ENCODE measurements at places on chromosomes 13 and 19. TPM values are rescaled to one million over a fixed set of nuclear protein-coding genes. Genes with fewer than 3 reads are reported as not detected.

Gene LMTK3
- 0.68 TPM for total RNA-seq

Gene TMEM59L
- 16.7 TPM for total RNA-seq

- peak overlapping the region; percentile 54 for H3K4me3 ChIP-seq
- no peaks in the 10 kb centered on the region for H3K27me3 ChIP-seq
- peaks cover 38% of the 10 kb centered on the region for H3K4me1 ChIP-seq
- no peak for DNase-seq
These were observed 1.1 kb downstream of the RPL21 start for GRCh38 chr13:27252467-27252866.

DNA sequence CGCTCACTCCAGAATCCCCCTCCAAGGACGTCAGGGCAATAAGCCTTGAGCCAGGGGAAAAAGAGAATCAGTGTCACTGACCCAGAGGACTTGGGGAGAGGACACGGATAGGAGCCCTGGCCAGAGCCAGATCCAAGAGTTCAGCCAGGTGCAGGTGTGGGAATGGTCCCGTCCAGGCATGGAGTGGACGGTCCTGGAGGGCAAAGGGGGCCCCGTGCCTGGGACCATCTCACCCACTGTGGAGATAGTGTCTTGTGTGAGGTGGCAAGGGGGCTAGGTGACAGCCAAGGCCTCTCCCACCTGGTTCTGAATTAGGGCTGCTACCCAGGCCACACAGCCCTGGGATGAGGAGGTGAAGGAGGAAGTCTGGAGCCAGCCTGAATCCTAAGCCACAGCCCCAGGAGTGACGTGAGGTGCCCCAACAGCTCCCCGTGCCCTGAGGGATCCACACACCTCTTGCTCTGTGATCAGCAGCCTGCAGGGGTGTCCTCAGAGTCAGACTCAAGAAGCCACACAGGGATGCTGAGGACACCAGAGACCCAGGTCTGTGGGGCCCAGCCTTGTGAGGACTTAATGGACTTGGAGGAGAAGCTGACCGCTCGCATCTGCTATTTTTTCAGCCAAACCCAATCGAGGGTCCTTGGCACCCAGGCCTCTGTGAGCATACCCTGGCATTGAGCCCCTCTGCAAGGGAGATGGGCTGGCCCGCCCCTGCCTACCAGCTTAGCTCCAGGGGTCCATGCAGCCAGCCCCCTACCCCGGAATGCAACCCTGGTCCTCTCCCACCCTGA lies 16.4 kb upstream of the ZNF14 start:
- no peaks in the 10 kb centered on the region for H3K36me3 ChIP-seq
- no peaks in the 10 kb centered on the region for H3K27me3 ChIP-seq
- H3K4me3 ChIP-seq = no peak overlapping the region
- no peak for DNase-seq

DNA sequence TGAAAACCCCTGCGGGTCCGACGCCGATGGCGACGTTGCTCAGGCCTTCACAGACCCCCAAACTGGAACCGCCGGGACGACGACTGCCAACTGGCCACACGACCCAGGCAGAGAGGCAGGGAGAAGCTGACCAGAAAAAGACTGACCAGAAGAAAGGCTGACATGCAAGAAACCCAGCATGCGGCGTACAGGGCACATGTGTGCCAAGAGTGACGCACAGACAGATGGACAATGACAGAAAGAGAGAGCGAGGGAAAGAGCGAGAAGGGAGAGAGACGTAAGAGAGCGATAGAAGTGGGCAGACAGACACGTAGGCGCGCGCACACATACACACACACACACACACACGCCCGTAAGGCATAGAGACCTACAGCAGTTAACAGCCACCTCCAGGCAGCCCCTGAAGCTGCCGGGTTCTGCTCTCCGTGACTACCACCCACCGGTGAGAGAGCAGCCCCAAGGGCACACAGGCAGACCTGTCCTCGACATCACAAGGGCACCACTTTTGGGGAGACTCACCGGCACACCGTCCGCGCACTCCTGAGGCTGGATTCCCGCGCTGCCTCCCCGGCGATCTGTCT lies 67.2 kb upstream of the ZNF527 start:
- H3K27me3 ChIP-seq = no peaks in the 10 kb centered on the region
- H3K4me3 ChIP-seq = peak overlapping the region; percentile 11
- no peak for DNase-seq
- no peak overlapping the region for H3K27ac ChIP-seq
- no peaks in the 10 kb centered on the region for H3K4me1 ChIP-seq

DNA sequence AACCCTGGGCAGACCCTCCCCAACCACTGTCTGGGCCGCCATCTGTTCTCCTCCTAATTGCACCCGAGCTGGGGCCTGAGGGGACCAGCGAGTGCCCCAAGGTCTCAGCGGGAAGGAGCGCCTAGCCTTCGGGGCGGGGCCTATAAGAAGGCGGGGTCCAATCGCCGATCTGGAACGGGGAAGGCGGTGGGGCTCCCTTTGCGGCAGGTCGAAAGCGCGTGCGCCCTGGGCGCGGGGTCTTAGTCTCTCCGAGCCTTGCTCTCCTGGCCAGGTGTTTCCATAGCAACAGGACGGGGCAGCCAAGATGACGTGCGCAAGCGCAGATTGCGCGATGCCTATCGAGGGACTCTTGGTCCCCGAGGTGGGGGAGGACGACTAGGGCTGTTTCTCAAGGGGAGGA lies 2.8 kb downstream of the MAST1 start:
- H3K4me1 ChIP-seq = peaks cover 23% of the 10 kb centered on the region
- peaks cover 98% of the 10 kb centered on the region for H3K27me3 ChIP-seq
- DNase-seq = no peak
- H3K27ac ChIP-seq = no peak overlapping the region
- H3K4me3 ChIP-seq = no peak overlapping the region
- no peaks in the 10 kb centered on the region for H3K36me3 ChIP-seq
